ACHN (cell line): ENCODE measurements at places on chromosomes 1 and 21.

DNA sequence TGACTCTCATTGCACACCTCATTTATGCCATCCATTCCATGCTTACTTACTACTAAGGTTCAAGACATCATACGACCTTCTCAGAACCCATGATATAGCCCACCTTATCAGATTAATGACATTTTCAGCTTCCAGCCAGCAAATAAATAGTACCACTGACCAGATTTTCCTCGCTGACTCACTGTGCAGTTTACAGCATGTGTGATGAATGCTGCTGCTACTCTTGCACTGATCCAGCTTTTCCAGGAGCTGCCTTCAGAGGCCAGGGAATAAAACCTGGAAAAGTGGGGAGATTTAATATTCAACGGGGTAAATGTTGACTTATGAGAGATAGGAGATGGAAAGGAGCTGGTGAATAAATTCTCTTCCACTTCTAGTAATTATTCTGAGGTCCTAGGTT lies 247.1 kb downstream of the COL11A1 start:
- DNase-seq, result no peak

- no peak for DNase-seq
Measured at GRCh38 chr21:34688145-34688544, 19.4 kb downstream of the CLIC6 start.

- no peak for DNase-seq
Measured at GRCh38 chr1:209723265-209723664, 18.6 kb downstream of the HSD11B1 start.

DNA sequence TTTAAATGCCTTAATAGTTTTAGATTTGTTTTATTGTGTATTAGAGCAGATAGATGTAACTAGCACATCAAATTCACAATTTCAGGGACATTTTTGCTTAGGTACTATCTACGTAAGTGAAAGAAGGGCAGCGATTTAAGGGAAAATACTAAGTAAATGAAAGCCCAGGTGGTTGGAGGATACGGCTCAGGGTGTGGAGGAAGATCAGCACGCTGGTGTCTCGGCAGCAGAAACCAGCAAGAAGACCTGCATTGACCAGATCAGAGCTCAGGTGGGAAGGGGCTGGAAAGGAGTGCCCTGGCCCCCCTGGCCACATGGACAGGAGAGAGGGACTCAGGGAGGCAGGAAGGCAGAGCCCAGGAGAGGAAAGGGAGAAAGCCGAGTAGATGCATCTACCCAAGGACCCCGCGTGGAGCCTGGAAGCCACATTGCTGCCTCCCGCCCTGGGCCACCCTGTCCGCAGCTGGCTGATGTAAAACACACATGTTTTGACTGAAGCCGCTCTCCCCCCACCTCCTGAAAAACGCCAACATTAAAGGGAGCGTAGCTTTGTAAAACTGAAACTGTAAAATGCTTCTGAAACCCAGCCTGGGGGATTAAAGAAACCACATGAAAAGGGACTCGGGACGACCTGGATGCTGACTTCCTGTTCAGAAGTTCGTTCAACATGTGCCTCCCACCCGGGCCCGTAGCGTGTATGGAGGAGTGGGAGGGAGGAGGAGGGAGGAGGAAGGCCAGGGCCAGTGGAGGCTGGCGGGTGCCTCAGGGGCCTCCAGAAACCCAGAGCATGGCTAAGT lies 72.6 kb upstream of the TARDBP start:
- no peak for DNase-seq

DNA sequence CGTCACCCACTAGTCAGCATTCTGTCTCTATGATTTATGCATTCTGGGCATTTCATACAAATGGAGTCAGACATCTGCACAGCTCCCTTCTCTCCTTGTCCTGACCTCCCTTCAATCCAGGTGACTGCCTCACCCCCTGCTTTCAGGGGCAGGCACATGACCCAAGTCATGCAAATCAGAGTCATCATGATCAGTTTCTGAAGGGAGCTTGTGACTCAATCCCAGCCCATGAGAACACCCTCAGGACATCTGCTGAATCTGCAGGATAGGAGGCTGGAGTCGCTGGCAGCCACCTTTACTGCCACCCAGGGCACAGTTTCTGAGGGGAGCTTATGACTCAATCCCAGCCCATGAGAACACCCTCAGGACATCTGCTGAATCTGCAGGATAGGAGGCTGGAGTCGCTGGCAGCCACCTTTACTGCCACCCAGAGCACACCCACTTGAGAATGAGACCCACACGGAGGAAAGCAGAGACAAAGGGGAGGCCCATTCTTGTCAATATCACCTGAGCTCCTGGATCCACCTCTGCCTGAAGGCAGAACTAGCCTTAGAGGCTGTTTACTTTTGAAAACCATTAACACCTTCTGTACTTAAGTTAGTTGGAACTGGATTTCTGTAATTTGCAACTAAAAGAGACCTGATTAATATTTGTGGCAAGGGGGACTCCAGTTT lies 62.3 kb upstream of the SLC25A33 start:
- no peak for DNase-seq
